CD4-positive, alpha-beta T cell treated with Interferon alpha-2 for 1 hour (primary cell): ENCODE measurements at places on chromosomes 3 and 15.

GRCh38 chr3:142837526-142837925, 51.4 kb downstream of the PCOLCE2 start:
- no peak for DNase-seq

DNA sequence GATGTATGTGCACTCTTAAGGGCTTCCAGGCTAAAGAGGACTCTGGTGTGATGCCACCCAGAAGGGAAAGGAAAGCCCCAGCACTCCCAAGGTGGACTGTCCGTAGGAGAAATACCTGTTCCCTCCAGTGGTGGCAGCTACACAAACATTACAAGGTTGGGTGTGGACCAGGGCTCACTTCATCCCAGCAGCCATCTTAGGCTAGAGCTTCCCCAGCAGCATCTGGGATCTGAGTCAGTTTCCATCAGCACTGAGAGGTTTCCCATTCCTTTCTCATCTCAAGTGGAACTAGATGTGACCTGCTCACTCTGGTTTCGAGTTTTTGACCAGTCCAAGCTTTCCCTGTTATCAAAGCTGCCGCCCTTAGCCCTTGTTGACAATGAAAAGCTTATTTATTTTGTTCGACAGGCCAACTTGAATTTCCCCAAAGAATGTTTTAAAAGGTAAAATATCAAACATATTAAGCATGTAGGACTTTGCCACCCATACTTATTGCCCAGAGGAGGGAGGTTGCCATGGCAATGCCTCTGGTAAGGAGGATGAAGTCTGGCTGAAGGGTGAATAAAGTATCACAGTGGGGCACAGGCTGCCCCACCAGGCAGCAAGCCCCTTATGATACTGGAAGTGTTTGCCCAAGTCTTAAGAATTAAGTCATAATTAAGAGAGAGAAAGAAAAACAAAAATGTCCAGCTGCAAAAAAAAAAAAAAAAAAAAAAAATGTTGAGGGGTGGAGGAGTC, 28.9 kb downstream of the CLDN18 start:
- DNase-seq = no peak

DNA sequence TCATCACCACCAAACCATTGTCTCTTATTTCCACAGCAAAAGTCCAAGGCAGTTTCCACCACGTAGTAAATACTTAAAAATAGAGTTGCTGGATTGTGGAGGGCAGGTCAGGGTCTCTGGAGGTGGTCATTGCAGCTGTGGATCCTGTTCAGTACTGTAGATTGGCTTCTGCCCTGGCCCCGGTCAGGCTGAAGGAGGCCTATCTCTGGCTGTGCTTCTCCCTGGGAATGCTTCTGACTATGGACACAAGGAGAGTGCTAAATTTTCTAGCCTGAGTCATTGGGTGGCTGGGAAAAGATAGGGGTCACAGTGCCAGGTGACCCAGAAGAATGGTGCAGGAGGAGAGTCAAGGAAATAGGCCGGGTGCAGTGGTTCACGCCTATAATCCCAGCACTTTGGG, 26.3 kb upstream of the GMPPB start:
- no peak for DNase-seq

DNA sequence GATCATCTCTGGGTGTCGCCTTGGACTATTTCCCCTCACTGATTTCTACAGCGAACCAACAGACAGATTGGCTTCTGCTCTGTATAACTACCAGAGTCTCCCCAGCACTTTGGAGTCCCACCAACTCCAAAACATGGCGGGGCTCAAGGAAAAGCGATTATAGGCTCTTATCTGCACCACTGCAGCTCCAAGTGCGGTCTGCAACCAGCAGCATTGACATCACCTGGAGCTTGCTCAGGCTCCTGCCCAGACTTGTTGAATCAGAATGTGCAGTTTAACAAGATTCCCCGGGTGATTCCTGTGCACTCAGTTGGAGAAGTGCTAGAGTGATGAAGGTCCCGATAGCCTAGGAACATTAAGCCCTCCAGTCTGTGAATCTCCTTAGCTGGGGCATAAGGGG, 9.0 kb downstream of the CCK start:
- no peak for DNase-seq

DNA sequence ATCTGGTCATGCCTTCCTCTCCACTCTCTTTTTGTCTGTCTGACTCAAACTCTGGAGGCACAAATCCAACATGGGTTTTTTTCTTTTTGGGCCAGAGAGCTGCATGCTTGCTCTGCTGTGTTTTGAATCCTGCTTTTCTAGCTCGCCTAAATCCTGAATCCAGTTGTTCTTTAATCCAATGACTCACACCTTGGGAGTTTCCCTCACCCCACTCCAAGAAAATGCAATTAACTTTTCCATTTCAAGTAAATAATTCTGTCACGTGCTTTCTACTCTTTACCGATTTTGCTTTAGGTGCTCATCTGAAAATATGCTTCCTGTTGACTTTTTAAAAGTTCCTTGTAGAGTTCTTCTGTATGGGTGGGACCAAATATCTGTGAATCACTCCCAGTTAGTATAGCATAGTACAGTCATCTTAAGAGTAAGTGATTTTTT, 47.6 kb downstream of the SLMAP start:
- peak; percentile 43 for DNase-seq

- DNase-seq = no peak
Observed at GRCh38 chr3:13891492-13892073, 11.7 kb upstream of the WNT7A start.

GRCh38 chr3:69764861-69765260, 25.6 kb downstream of the MITF start:
- no peak for DNase-seq

GRCh38 chr15:99371180-99372103, 120.2 kb downstream of the LRRC28 start:
- DNase-seq = no peak

DNA sequence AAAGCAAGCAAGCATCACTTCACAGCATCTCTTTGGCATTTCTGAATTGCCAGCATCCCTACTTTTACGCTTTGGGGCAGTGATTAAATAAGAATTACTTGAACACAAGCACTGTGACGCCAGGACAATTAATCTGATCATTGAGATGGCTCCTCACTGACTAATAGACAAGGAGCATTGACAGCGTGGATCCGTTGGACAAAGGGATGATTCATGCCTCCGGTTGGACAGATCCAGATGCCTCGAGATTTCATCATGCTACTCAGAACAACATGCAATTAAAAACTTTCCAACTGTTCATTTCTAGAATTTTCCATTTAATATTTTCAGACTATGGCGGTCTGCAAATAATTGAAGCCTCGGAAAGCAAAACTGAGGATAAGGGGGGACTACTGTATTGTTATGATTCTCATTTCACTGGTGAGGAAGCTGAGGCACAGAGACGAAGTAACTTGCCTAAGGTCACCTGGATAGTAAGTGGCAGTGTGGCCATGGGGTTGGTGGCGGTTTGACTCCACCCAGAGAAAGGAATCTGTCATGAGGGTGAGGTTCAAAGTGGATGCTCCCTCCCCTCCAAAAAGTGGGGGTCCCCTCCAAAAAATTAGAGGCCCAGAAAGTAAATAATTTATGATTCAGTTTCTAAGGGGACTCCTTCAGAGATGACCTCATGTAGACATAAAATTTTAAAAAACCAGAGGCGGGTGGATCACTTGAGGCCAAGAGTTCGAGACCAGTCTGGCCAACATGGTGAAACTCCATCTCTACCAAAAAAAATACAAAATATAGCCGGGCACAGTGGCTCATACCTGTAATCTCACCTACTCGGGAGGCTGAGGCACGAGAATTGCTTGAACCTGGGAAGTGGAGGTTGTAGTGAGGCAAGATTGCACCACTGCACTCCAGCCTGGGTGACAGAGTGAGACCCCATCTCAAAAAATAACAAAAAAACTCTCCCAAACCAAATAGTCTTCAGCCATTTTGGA, 12.3 kb upstream of the PGPEP1L start:
- DNase-seq = no peak

GRCh38 chr3:31405515-31405914, 127.2 kb upstream of the STT3B start:
- no peak for DNase-seq

- no peak for DNase-seq
Observed at GRCh38 chr3:158703566-158703965, 28.7 kb downstream of the RARRES1 start.

GRCh38 chr15:31147456-31147855, 45.9 kb upstream of the TRPM1 start:
- no peak for DNase-seq

- DNase-seq = no peak
Observed at GRCh38 chr3:149542375-149543312, 68.1 kb downstream of the TM4SF4 start.

DNA sequence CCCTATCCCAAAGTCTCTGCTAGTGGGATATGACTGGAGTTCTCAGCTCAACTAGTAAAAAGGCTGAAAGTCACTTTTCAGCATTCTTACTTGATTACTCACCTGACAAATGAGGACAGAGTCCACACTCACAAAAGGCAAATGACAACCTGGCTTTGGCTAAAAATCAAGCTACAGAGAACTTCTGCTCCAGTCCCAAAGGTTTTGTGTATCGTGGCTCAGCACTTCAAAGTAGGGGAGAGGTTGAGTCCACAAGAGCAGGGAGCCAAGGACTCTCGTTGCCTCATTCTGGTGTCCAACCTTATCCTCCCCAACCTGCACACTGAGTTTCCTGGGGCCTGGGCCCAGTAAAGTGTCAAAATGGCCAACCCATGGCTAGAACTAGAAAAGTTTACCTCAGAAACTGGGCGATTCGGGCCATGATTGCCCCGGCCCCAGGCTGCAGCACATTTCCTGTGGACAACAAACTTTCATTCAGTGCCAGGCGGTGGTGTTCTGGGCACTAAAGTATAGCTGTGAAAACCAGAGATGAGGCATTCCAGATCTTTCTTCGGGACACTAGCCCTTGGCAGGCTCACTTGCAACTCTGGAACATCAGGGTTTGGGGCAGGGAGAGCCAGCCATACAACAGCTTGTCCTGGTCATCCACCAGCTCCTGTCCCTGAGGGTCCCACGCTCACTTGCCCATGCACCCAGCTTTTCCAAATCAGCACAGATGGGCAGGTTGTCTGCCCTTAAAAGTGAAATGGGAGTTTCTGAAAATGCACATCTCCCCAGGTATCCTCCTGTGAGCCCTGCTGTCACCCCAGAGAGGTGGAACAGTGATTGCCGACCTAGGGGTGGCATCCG, 3.1 kb downstream of the ACAA1 start:
- no peak for DNase-seq

DNA sequence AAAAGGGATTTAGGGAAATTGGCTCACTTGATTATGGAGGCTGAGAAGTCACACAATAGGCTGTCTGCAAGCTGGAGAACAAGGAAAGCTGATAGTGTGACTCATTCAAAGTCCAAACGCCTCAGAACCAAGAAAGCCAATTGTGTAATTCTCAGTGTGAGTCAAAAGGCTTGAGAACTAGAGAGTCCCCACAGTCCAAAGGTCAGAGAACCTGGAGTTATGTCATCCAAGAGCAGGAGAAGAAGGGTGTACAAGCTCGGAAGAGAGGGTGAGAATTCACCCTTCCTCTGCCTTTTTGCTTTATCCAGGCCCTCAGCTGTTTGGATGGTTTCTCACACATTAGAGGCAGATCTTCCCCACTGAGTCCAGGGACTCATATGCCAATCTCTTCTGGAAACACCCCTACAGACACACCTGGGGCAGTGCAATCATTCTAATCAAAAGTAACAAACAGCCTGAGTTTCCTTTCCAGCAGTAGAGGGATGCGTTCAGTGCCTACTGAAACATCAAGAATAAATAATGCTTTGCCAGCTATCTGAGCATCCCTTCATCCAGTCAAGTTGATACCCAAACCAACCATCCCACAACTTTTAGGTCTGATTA, 271.5 kb downstream of the SATB1 start:
- DNase-seq = no peak
